ENCODE measurements at places on chromosomes 5 and 9. TPM values are rescaled to one million over a fixed set of nuclear protein-coding genes. Genes with fewer than 3 reads are reported as not detected.

The ASPN gene
- 4.8 TPM for total RNA-seq

The SLC28A3 gene
- total RNA-seq, result 0.24 TPM

The PTGDS gene
- 6,152 TPM for total RNA-seq

The CTXN3 gene
- not detected for total RNA-seq

The SLC25A2 gene
- total RNA-seq, result 0.16 TPM

- no peak for DNase-seq
Measured at GRCh38 chr5:80156156-80156555, 99.7 kb downstream of the SERINC5 start.

GRCh38 chr9:110156416-110156815 is 51.5 kb downstream of the C9orf152 start:
- no peak for DNase-seq

DNA sequence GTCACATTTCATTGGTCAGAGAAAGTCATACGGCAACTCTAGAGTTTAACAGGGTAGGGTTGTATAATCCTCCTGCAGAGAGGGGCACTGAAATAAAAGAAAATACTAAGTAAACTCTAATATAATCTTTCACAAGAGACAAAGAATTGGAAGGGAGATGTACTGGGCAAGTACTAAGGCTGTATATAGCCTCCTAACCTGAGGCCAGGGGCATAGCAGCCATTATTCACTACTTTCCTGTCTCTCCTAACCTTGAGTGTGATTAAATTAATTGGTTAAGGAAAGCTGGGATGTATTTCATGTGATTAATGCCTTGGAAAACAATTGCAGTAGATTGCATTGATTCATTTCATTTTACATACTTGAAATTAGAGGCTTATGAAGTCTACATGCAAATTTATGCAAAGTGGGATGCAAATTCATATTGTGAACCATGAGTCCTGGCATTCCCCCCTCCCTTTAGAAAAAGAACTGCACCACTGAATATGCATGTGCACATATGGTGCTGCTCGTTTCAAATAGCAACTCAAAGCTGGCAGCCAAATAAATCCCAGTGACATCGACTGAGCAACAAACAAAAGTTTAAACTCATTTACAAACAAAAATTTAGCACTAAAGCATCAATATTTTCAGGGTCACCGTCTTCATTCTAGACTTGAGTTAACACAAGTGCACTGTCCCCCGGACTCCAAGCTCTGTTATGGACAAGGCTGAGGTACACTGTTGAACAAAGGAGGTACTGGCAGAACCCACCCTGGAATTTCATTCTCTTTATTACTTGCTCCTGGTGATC is 70.0 kb downstream of the DMAC1 start:
- no peak for DNase-seq

DNA sequence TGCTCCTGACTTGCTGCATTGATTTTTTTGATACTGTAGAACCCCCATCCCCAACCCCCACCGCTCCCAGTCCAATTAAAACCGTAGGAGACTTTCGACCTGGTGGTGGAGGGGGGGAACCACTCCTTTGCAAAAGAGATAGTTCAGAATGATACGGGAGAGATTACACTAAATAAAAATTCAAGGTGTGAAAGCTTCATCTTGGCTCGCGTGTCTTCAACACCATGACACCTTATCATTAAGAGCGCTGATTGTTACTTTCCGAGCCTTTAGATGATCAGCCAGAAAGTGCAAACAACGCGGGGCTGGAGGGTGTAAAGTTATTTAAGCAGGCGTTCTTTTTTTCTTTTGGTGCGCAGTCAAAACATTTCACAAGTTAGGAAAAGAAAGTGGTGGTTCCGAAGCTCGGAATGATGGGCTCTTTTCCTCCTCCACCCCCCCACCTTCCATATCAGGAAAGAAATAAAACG is 1.3 kb upstream of the ZNF462 start:
- DNase-seq, result no peak

DNA sequence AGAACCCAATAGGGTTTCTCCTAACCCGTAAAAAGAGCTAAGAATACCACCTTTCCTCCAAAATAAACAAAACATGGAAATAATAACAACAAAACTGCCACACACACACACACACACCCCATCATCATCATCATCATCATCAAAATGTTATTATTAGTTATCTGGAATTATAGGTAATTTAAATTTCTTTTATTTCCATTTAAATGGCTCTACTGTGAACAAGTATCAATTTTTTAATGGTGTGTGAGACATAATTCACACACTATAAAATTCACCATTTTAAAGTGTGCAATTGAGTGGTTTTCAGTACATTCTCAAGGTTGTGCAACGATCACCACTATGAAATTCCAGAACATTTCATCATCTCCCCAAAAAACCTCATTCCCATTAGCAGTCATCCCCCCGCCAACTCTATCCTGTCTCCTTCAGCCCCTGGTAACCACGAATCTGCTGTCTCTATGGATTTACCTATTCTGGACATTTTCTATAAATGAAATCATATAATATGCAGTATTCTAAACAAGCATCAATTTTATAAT is 172.7 kb downstream of the ROR2 start:
- no peak for DNase-seq

DNA sequence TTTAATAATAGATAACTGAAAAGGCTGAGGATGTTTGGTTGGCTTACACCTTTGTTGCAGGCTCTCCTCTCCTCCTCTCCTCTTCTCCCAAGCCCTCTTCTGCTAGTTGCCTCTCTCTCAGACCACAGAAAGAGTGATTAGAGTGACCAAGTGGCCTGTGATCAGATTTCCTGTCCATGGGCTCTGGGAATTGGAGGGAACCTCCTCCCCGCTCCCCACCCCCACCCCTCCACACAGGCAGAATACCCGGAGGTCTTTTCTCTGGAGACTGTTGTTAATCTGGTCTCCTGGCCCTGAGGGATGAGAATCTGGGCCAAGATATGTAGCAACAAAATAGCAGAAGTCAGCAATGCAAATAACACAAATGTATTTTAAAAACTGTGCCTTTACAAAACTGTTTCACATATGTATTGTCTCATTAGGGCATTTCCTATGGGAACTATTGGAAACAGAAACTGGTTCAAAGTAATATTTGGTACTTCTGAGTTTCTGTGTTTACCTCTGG is 361.3 kb downstream of the NR2F1-AS1 start:
- no peak for DNase-seq

- DNase-seq, result no peak
Measured at GRCh38 chr5:107936515-107936914, 265.8 kb upstream of the EFNA5 start.

- peak; percentile 59 for DNase-seq
Measured at GRCh38 chr9:88387552-88388202, 567 bp upstream of the SPIN1 start.

DNA sequence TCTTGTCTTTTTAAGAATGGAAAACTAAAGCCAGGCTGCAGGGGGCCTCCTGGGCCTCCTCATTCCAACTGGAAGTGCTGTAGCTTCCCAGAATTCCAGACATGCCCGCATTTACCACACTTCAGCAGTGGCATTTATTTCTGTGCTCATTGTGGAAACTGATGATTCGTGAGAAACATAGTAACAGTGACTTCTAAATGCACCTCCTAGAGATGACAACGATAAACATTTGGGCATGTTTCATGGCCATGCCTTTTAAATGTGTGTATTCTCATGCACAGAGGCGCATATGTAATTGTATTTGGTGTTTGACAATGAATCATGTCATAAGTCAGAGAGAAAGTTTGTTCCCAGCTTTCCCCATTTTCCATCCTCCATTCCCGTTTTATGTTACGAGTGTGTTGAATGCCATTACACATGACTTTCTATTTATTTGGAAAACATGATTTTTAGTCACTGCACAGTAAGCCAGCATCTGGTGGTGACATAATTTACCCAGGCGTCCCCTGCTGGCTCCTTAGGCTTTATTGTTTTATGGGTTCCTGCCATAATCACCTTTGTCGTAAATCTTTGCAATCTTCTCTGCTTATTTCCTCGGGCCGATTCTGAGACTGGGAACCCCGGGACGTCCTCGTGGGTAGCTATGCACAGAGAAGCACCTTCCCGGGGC is 68.8 kb upstream of the FCN2 start:
- DNase-seq, result no peak

DNA sequence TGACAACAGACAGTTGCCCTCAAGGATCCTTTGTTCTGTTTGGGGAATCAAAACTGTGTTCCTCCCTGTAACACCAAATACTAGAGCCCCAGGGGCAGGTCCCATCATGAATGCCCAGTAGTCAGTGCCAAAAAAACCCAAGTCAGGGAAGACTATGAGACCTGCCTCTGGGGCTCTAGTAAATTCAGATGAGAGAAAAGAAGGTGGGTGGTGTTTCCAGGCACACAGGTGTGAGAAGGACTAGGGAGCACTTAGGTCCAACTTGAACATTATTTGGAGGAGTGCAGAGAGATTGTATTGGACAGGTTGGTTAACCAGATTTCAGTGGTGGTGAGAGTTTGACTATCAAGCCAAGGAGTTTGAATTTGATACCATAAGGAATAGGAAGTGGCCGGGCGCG is 52.0 kb downstream of the SLC22A5 start:
- DNase-seq, result no peak

- no peak for DNase-seq
Measured at GRCh38 chr5:168781941-168782571, 202.9 kb upstream of the PANK3 start.

GRCh38 chr5:12214267-12215015 is 310.2 kb upstream of the CTNND2 start:
- DNase-seq, result no peak
